ENCODE measurements at places on chromosomes 13 and 19. TPM values are rescaled to one million over a fixed set of nuclear protein-coding genes. Genes with fewer than 3 reads are reported as not detected.
A peak's percentile ranks its signal among the peaks of the same experiment; 100 is the strongest.

Gene RPL18
- total RNA-seq = 1,744 TPM

Gene ZNF566
- 12.5 TPM for total RNA-seq

Gene ZNF723
- not detected for total RNA-seq

Gene IRGC
- total RNA-seq = not detected

DNA sequence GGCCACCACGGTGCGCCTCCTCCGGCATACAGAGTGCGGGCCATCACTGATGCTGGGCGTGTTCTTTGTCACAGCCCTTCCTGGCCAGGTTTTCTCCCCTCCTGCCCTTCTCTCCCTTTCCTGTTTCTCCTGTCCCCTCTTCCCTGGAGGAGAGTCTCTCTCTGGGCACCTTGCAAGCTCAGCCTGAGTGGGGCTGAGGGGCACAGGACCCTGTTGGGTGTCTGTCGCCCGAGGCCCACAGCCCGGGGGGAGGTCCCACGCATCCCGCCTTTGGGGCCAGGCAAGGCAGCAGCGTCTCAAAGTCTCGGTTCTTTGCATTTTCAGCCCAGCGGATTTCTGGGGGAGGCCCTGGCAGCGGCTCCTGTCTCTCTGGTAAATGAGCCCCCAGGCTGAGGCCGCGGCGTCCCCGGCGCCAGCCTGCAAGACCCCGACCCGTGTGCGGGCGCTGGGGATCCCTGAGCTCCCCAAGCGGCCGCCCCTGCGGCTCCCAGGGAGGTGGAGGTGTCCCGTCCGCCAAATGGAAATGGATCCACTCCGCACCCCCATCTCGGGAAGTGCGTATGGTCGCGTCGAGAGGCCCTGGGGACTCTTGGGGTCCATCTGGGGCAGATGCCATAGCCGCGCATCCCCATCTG, 47.2 kb downstream of the COMP start:
- no peak for DNase-seq

DNA sequence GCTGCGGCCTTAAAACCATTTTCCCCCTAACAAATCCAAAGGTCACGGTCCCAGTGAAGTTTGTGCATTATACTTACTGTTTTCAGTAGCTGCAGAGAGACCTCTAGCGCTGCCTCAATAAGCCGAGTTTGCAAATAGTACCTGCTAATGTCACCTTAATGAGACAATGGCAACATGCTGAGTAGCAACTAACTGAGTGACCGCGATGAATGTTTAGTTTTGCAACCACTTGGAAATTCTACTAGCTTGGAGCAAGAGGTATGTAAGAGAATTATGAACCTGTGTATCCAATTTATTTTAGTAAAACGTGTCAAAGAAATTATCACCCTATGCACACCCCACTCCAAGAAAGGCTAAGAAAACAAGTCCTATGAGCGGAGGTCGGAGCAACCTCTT, 1.2 kb downstream of the KPNA3 start:
- DNase-seq = peak; percentile 27

DNA sequence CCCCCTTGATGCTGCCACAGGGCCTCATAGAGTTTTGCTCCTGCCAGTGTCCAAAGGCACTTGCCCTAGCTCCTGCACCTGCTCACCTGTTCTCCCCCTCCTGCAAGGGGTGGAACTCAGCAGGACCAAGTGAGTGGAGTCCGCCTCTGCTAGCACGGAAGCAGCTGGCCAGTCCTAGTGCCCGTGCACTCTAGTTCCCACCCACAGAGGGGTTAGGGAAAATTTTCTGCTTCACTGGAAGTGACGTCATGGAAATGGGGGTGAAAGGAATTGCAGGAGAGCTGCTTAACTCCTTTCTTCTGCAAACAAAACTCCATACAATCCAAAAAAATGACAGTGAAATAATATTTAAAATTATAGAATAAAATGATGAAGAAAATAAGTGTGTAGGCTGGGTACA, 609.7 kb upstream of the SLITRK1 start:
- DNase-seq = no peak

DNA sequence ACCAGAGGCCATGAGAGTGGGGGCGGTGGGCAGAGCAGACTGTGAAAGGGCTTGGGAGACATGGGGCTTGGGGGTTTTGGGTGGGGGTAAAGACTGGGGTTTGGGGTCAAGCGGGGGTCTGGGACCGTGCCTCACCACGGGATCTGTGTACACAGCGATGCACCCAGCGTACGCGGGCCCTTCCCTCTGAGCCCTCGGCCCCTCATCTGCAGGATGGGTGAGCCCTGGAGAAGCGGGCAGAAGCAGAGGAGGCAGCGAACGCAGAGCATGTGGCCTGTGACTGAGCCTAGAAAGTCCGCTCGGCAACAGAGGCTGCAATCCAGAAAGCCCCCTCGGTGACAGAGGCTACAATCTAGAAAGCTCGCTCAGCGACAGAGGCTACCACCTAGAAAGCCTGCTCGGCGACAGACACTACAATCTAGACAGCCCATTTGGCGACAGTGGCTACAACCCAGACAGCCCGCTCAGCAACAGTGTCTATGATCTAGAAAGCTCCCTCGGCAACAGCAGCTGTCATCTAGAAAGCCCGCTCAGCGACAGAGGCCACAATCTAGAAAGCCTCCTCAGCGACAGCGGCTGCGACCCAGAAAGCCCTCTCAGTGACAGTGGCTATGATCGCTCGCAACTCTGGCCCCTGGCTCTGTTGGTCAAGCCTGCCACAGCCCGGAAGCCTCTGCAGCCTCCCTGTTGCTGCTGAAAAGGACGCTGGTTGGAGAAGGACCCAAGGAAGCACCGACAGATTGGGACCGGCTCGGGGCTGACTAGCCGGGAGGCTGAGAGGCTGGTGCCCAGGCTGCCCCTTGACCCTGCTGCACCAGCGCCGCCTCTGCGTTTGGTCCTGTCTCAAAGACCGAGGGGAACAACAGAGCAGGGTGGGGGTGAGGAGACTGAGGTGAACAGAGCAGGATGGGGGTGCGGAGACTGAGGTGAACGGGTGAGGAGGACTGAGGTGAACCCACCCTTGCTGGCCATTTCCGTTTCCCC, 68.6 kb downstream of the SPACA7 start:
- DNase-seq = no peak

DNA sequence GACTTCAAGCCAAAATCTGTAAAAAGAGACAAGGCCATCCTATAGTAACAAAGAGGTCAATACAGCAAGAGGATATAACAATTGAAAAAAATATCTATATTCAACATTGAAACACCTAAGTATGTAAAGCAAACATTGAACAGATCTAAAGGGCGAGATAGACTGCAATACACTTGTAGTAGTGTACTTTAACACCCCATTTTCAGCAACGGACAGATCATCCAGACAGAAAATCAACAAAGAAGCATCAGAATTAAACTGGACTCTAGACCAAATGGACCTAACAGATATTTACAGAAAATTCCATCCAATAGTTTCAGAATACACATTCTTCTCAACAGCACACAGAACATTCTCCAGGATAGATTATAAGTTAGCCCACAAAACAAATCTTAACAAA, 28.7 kb upstream of the SIAH3 start:
- no peak for DNase-seq

DNA sequence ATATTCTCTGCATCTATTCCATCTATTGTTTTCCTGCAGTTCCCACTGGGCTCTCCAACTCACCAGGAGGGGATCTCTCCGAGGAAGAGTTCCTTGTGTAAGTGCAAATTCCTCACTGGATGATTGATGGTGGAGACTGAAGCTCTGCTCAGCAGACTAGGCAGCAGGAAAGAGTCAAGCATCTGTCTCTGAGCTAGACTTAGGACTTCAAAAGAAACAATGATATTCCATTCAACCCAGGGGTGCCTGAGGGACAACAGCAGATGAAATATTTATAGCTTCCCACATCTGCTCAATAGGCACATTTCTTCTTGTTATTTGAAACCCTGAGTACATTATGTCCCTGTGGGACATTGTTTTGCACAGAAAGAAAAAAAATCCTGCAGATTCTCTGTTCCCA, at the start of the genes OR7A5 and OR7C1:
OR7A5 (minus strand) TSS at position 175 of the 400 bp plus-strand sequence. CDS start 6,944 bp downstream, outside the sequence.
OR7C1 (minus strand) TSS at position 175 of the 400 bp plus-strand sequence. CDS start 35,049 bp downstream, outside the sequence.
- DNase-seq = peak; percentile 48

- no peak for DNase-seq
These were observed 126.4 kb downstream of the SPRY2 start for GRCh38 chr13:80214521-80214991.

DNA sequence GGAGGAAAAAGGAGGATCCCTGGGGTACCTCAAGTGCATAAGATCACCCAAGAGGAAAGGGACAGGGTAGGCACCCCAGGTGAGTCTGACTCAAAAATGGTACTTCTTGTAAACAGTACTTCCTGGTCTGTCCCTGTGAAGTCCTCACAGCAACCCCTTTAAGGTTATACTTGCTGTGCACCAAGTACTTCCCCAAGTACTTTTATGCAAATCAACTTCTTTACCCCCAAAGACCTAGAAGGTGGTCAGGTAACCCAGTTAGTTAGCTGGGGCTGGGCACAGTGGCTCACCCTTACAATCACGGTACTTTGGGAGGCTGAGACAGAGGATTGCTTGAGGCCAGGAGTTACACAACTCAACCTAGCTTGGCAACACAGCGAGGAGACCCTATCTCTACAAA, 2.5 kb downstream of the CALR start:
- no peak for DNase-seq

DNA sequence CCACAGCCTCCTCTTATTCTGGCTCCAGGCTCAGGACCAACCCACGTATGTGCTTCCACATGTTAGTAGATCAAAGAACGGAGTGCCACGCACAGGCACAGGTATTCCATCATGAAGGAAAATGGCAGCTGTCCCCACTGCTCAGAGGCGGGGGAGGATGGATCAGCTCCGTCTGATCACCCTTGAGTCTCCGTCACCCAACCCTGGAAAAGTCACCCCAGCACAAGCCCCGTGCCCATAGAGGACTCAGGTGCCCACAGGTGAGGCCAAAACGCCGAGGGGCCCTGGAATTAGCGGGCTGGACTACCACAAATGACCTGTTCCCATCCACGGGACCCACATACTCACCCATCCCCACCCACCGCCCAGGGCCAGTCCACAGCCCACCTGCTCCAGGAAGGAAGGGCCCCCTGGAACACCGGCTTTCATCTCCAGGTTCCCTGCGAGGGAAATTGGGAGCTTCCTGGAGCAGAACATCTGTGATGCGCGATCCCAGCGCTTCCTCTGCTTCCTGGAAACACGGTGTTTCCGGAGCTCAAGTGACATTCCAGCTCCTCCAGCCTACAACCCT, 120.5 kb upstream of the SPACA7 start:
- no peak for DNase-seq

GRCh38 chr13:25371158-25371874, 458 bp upstream of the ATP8A2 start:
- DNase-seq = no peak

DNA sequence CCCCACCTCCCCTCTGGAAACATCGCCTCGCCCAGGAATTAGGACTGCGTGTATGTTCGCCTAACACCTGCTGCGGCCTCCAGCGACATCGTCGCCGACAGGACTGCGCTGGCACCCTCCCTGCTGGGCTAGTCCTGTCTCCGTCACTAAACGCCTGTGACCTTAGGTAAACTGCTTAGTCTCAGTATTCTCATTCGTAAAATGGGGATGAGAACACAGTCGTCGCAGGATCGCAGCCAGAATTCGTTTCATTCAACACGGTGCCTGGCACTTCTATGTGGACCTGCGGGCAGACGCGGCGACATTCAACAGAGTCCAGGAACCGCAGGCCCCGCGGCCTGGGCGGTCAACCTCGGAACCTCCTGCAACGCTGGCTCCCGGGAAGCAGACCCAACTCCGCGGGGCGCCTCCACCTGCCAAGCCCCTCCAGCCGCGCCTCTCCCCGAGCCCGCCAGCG, 485 bp downstream of the CRYL1 start:
- peak; percentile 44 for DNase-seq

DNA sequence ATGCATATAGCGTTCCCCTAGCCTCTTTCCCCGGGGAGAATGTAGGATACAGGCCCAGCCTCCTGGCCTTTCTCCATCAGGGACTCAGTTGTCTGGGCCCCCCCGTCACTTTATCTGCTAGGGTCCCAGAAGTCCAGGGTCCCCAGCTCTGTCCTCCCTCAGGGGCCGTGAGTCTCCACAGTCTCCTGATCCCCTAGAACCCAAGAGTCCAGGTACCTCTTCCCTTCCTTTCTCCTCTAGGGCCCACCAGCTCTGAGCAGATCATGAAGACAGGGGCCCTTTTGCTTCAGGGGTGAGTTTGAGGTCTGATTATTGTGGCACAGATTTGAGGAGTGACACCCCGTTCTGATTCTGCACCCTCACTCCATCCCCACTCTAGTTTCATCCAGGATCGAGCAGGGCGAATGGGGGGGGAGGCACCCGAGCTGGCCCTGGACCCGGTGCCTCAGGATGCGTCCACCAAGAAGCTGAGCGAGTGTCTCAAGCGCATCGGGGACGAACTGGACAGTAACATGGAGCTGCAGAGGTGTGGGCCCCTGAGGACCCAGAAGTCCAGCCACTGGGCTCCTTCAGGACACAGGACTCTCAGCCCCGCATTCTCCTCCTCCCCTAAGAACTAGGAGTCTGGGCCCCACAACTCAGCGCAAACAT, 758 bp downstream of the BAX start:
- DNase-seq = no peak

Measured in myocyte (in vitro differentiated cells).